Mesothelial cell of epicardium (in vitro differentiated cells): ENCODE measurements at places on chromosomes 1 and 21. TPM values are rescaled to one million over a fixed set of nuclear protein-coding genes. Genes with fewer than 3 reads are reported as not detected.

GRCh38 chr1:205998457-205999241 is 4.5 kb downstream of the RAB7B start:
- no peak for DNase-seq

DNA sequence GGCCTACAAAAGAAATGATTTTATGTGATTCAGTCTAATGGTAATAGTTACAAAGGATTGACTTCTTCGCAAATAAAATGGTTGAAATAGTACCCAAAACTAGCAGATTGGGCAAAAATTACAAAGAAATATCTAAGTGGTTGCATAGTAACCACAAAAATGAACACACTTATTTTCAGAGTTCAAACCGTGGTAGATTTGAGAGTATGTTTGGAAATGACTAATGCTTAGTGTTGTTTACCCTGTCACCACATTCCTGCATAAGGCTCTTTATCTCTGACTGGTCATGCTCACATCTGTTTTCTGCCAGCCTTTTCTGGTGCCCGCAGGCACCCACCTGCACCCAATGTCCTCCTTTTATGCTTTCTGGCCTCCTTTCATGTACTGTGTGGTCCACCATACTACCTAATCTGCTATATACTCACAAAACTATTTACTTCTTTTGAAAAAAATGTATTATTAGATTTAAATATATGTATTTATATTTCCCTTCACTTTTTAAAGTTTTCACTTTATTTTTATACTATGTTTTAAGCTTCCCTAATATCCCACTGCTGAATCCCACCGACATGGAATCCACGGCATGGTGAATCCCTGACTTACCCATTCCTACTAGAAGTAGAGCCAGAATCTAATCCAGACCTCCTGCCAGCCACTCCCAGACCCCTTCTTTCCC is 30.3 kb downstream of the PTPRC start:
- no peak for DNase-seq

EFHD2 gene
- total RNA-seq, result 16.2 to 18.0 TPM (median 17.5 TPM) in 3 replicates

GRCh38 chr1:28171246-28171645 is 5.2 kb downstream of the PTAFR start:
- DNase-seq, result no peak

DNA sequence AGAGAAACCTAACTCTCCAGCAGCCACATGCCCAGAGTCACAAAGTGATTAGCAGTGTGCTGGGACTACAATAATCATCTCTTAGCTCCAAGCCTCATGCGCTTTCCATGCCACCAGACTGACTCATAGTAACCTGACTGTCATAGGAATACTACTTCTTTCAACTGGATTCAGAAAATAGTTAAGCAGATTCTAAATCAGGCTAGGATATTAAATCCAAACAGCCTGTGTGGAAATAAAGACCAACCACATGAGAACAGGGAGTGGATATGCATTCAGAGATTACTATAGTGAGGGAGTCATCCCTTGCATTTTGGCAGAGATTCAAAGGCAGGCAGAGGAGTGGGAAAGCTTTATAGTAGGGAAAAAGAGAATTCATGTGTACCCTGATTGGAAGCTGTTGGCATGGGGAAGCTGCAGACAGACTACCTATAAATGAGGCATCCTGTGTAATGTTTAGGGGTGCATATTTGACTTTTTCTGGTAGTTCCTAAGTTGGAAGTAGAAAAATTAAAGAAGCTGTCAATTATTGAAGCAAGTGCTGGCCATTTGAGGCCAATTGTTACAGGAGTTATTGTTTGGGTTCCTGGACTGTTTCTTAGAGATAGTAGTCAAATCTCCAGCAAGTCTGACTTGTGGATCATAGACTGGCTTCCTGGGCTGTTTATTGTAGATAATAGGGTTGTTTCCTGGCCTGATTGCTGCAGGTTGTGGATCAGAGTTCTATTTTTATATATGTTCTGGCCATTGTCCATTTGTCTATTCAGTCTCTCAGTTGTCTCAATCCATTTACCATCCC is 31.7 kb upstream of the DNAH14 start:
- no peak for DNase-seq
